Stimulated activated CD8-positive, alpha-beta memory T cell treated with anti-CD3 and anti-CD28 coated beads, Interleukin-4, amount 100 ng/mL, for 1 hour (primary cell): ENCODE measurements at places on chromosomes 6 and 20.

DNA sequence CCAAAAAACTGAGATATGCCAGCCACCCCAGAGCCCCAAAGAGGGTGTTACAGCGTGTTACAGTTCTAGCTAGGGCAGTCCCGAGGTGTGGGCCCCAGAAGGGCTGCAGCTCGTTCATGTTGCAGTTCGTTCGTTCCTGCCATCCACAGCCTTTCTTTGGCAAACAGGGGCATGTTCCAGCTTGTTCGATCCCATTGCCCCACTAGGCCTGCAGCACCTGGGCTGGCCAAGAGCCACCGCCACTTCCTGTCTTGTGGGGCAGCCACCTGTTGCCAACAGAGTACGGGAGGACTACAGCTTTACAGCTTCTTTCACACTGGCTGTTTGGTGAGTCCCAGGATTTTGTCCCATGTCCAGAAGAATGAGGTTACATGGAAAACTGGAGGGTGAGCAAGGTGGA is 198.1 kb downstream of the MMUT start:
- DNase-seq: no peak

DNA sequence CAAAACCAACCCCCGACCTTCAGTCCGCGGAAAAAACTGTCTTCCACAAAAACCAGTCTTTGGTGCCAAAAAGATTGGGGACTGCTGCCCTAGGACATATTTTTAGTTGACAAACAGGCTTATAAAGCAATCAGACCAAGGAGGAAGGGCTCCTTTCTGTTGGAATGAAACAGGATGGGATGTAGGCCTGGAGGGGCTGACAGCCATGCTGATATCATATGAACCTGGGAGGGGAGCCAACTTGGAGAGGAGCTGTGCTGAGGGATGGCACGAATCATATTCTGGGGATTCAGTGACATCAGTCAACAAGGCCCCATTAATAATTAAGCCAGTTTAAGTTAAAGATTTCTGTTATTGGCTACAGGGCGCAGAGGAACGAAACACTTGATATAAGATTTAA is 225.4 kb upstream of the TSHZ2 start:
- no peak for DNase-seq

GRCh38 chr20:37759052-37759553 is 65.3 kb downstream of the CTNNBL1 start:
- DNase-seq: no peak

DNA sequence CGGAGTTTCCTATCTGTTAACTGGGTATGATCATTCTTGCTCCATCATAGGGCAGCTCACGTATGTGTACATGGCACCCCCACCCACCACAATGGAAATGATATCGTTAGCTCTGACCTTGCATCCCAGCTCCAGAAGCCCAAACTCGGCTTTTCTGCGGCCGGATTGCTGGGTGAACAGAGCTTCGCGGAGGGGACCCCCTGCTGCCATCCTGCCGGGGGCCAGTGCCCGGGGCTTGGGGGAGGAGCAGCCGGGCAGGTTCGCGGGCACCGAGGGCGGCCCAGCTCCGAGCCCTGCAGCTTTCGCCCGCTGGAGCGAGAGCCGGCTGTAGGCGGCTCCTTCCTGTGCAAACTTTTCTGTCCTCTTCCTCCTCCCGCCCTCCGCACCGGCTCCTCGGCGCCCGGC is 24.9 kb upstream of the FUCA2 start:
- no peak for DNase-seq

GRCh38 chr20:49276161-49276960 is 1.5 kb downstream of the ZNFX1 start:
- DNase-seq: no peak

DNA sequence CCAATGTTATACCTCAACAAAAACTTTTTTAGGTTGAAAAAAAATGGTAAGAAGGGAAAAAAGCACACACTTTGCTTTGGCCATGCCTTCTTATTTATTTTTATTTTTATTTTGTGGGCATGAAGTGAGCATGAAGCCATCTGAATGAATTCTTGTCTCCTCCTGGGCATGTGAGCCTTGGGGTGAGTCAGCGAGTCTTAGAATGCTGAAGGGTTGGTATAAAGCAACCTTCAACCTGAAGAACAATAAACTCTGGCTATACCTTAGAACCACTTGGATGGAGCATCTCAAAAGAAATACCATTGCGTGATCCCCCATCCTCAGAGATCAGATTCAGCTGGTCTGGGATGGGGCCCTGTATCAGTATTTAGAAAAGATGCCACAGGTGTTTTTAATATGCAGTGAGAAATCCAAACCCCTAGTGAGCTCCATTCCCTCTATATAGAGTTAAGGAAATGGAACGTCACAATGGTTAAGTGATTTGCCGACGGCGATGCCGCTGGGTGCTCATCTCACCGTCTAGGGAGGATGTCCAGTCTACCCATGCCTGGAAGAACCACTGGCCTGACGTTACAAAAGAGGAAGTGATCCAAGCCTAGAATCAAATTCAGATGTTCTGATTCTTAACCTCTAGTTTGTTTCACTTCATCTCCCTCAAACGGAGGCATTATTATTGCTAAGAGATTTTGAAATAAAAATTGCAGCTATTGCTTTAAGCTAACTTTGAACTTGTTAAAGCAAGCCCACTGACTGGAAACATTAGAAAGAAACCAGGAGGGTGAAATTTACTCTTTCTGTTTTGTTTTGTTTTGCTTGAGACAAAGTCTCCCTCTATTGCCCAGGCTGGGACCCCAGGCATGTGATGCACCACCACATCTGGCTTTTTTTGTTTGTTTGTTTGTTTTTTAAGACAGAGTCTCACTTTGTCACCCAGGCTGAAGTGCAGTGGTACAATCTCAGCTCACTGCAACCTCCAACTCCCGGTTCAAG is 67.1 kb downstream of the EDN1 start:
- no peak for DNase-seq

DNA sequence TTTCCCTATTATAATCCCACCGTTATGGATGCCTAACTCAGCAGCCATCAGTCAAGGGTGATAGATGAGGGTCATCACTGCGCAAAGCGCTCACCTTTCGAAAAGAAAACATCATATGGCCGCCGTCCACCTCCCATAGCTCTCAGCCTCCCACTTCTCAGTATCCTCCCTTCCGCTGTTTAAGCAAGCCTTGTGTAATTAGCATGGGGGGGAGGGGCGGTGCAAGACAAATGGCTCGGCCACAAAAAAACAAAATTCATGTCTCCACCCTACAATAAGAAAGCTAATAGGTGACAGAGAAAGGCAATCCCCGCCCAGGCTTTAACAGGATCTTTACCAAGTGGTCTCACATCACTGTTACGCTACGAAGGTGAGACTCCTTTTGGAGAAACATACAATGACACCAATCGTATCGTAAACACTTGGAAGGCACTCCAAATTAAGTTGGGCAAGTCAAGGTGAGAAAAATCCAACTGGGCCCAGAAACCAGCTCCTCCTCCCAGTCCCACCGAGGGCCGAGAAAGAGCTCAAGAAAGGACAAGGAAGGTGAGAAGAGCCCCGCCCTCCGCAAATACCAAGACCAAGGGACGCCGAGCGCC is 645 bp downstream of the DDX39B start:
- peak; percentile 25 for DNase-seq

- no peak for DNase-seq
Observed at GRCh38 chr6:91213229-91213901, 626.5 kb upstream of the MAP3K7 start.

GRCh38 chr6:32200711-32201475 is 8.4 kb upstream of the GPSM3 start:
- no peak for DNase-seq

GRCh38 chr6:118383924-118384323 is 164.2 kb upstream of the PLN start:
- DNase-seq: no peak

DNA sequence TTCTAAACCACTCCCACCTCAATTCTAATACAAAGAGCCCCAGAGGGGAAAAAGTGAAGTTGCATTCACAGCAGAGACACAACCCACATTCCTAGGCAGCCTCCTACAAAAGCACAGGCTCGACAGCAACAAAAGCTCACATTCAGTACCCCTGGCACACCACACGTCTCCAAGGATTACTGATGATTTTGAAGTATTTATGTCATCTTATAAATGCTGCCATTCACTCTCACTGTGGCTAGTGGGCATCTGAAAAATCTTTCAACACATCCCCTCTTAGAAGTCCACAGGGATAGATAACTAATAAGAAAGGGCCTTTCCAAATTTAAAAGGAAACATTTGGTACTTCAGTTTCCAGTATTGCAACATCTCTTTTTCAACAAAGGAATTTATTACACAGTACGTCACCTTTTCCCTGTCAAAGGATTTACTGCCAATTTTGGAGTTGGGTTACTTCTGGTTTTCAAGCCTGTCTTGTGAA is 146.7 kb downstream of the TASP1 start:
- DNase-seq: no peak
